ENCODE measurements at places on chromosomes 11 and 22.

DNA sequence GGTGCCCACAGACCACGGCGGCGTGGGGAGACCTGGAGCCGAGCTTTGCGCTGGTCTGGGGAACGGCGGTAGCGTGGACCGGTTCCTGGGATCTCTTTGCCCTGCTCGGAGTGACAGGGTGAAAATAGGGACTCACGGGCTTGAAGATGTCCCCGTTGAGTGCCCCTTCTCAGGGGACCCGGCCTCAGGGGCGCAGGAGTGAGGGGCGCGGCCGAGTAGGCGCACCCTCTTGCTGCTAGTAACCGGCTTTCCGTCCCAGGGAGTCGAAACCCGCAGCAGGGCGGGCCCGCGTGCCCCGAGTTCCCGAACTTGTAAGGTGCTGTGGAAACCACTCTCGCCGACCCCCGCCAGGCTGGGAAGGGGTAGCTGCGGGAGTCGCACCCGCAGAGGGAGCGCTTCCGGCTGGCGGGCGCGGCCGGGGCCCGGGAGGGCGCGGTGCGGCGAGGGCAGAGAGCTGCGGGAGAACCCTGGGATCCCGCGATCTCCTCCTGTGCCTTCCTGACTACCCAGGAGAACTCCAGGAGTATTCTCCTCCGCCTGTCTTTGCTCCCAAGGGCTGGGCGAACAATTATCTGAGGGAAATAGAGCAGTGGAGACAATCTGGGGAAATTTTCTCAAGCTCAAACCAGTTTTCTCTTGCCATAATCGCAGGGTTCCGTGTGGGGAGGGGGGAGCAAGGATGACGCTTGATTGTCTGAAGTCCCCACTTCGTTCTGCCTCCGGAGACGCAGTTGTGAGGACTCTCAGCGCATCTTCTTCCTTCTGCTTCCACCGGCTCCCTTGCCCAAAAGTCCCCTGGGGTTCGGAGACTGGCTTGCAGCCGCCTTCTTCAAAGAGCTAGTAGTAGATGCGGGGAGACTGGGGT is 666 bp downstream of the NELL1 start:
- DNase-seq = no peak

DNA sequence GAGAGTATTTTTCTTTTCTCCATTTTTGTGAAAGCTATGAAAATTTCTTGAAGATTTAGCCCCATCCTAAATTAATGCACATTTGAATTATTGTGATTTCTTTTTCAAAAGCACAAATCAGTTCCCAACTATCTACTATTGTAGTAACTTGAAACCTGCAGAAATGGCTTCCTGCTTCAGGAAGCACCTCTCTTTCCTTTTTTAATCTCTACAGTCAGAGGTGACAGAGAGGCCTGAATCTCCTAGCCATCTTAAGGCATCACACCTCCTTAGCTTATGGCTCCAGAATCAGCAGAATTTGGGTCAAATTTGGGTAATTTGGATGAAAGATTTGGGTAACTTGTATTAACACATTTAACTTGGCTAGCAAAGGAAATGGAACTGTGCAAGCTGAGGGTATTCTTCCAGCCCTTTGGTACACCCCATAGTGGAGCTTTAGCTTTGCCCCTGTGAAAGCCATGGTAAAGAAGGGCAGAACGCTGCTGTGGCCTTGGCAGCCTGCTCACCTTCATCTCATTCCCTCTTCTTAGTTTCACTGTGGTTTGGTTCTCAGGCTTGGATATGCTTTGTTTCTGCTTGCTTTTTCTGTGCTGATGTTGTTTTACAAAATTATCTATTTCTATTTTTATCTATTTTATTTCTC is 16.2 kb downstream of the TBCEL start:
- DNase-seq = no peak

GRCh38 chr11:45885274-45885920 is at the start of gene MAPK8IP1:
MAPK8IP1 (plus strand) TSS chr11:45885651; CDS start chr11:45885821, 170 bp downstream.
- DNase-seq = no peak

GRCh38 chr11:21511835-21512440 is 680.9 kb upstream of the ANO5 start:
- DNase-seq = no peak

DNA sequence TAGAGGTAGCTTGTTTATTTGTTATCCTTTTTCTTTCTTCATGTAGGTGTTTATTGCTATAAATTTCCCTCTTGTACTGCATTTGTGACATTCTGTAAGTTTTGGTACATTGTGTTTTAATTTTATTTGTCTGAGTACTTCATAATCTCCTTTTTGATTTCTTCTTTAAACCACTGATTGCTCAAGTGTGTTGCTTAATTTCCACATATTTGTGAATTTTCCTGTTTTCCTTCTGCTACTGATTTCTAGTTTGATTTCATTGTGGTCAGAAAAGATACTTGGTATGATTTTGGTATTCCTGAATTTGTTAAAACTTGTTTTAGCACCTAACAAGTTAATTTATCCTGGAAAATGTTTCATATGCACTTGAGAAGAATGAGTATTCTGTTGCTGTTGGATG is 15.1 kb downstream of the OR10V1 start:
- no peak for DNase-seq

GRCh38 chr22:47196166-47196849 is 433.9 kb downstream of the TBC1D22A start:
- DNase-seq = no peak

DNA sequence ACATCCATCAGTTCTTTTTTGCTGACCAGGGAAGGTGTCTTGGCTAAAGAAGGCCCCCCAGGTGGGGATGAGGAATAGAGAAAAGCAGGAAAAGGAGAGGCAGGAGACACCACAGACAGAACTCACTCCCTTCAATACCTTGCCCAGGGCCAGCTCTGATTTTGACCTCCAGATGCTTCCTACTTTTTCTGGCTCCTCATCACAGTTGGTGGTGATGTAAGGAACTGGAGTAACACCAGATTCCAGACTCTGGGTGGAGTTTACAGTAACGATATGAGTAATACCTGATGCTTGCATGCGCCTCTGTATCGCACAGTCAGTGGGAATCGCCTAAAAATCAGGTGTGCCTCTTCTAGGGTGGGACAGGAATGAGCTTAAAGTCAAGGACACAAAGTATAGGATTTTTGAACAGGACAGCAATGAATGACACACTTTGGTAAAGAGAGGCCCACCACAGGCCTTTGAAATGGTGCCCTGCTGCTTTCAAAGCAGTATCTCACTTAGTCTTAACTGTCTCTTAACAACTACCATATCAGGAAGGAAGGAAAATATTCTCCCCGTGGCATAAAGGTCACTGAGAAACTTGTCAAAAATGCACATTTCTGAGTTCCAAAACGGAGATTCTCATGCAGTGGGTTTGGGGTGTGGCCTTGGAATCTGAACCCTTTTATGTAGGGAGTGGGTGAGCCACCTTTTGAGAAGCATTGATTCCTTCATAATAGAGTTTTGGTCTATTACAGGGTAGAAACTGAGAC is 140.8 kb downstream of the SNX19 start:
- DNase-seq = no peak

GRCh38 chr11:31355817-31356216 is 13.7 kb downstream of the DCDC1 start:
- DNase-seq = no peak

- DNase-seq = no peak
Observed at GRCh38 chr11:121652971-121653370, 200.2 kb upstream of the SORL1-AS1 start.

DNA sequence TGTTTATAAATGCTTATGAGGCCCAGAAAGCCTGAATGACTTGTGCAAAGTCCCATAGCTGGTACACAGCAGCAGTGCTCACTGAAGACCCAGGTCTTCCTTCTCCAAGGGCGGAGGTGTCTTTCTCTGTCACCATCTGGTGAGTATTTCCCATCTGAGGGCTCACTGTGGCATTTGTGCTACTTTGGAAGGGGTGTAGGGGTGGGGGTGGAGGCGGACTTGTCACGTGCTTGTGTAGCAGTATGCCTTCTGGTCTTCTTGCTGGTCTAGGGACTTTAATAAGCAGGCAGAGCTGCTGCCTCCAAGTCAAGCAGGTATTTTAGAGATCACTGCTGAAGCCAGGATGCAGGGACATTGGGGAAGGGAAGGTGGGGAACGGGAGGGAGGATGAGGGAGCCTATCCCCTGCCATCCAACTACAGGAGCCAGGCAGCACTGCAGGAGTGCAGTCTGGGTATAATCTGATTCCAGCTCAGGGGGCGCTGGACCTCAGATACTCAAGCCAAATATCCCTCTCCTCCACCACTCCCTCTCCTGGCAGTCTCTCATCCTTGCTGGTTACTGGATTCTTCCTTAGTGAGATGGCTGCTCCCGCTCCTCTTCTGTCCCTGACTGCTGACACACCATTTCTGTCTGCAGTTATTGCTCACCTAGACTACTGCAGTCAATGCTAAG is 3.4 kb downstream of the ABCC8 start:
- no peak for DNase-seq

DNA sequence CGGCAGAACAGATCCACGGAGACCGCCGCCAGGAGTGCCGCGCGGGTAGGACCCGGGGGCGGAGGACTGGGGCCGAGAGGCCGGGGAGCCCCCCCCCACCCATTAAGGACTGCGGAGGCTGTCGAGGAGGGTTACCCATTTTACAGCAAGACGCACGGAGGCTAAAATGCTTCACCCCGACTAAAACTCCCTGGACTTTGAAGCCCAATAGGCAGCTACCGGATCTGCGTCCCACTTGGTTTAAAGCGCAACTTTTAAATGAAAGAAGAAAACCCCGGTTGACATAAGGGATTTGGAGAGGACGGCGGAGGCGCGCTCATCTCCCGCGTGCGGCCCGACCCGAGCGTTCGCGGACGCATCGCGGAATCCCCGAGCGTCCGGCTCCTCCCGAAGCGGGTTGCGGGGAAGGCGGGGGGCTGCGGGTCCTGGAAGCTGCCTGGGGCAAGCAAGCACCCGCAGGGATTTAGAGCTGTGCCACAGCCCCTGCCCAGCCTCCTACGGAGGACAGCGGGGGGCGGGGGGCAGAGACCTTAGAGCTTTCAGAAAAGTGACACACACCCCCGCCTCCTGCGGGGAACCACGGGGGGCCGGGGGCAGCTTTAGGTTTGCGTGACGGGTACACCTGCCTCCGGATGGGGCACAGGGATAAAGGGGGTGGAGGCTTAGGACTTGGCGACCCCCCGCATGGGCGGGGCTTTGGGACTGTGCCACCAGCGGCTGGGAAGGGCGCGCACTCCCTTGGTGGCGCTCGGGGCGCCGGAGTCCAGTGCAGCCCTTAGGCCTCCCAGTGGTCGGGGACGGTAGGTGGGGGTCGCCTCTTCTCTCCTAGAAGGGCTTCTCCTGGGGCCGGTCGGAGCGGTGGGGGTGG is 760 bp upstream of the CELSR1 start:
- no peak for DNase-seq

- no peak for DNase-seq
Observed at GRCh38 chr22:18966748-18967147, 30.7 kb upstream of the PRODH start.

DNA sequence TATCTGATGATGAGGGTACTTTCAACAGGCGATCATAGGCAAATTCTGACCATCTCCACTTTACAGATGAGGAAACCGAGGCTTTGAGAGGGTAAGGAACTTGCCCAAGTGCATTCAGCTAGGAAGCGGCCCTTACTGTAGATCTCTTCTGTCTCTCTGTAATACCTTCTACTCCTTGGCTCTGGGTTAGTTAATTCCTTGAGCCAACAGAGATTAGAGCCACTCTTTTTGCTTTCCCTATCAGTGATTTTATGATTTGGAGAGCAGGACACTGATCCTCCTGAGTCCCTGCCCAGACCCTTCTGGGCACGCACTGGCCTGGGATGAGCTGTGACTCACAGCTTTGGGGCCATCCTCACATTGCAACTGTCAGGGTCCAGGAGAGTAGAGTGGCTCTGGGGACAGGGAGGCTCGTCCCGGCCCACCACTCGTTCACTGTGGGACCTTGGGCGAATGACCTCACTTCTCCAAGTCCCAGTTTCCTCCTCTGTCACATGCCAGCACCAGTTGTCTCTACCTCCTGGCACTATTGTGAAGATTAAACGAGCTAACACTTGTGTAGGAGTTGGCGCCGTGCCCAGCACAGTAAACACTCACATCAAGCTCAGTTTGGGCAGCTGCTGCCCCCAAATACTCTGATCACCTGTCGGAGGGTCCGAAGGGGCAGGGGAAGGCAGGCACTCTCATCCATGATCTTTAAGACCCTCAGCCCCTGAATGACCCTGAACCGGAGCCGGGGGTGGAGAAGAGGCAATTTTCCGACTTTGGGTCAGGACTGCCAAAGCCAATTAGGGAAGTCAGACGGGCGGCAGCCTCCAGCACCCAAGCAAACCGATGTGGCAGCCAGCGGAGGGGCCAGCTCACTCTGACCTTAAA is 235.0 kb downstream of the MIAT start:
- DNase-seq = no peak

DNA sequence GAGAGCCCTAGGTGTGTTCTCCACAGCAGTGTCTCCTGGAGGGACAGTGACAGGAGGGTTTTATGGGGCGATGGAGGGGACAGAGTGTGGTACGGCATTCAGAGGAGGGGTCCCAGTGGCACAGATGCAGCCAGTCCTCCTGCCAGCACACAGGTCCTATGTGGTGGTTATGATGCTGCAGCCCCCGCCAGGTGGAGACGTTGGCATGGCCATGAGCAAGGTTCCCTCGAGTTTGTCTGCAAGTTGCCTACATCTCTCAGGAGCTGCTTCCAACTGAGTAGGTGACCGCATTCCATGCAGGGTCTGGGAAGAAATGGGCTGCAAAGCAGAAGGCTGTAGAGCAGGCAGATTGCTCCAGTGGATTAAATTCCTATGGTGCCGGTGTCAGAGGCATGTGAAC is 646.0 kb downstream of the TBC1D22A start:
- DNase-seq = no peak

- no peak for DNase-seq
Observed at GRCh38 chr22:46577368-46578249, 40.2 kb upstream of the CELSR1 start.

- DNase-seq = no peak
Observed at GRCh38 chr11:104895634-104896033, 2.6 kb downstream of the CASP12 start.

DNA sequence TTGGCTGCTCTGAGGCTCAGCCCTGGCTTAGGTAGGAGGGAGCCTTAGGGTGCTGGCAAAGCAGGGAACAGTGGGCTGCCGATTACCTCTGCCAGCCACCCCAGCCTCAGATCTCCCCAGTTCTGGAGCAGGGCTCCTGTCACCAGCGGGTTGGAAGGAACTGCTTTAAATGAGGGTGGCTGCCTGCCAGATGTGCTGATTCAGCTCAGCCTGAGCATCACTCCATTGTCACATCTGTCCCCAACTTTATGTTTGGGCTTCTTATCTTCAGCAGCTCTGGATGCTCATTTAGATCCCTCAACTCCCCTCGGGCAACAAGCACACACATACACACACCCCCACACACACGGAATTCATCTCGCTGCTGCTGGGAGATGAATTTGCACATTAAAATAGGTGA is 16.9 kb upstream of the ANKK1 start:
- DNase-seq = no peak

- no peak for DNase-seq
Observed at GRCh38 chr22:26414347-26414746, 14.7 kb upstream of the ASPHD2 start.
